Posterior cingulate gyrus (tissue), 11 donors: ENCODE measurements at places on chromosomes 11 and 22.

- peak; percentile 85 for DNase-seq
Measured at GRCh38 chr22:41682033-41682807, 6.4 kb downstream of the SNU13 start.

DNA sequence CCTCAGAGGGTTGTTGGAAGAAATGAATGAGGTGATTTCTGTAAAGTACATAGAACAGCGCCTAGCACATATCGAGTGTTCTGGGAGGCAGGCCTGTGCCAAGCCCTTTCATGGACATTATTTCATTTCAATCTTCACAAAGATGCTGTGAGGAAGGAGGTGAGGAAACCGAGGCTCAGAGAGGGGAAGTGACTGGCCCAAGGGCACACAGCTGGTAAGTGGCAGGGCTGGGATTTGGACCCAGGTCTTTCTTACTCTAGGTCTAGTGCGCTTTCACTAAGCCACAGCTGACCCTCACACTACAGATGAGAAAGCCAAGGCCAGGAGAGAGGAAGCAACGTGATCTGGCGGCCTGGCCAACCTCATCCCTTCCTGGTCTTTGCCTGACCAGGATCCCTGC lies 2.0 kb downstream of the PELI3 start:
- no peak for DNase-seq

DNA sequence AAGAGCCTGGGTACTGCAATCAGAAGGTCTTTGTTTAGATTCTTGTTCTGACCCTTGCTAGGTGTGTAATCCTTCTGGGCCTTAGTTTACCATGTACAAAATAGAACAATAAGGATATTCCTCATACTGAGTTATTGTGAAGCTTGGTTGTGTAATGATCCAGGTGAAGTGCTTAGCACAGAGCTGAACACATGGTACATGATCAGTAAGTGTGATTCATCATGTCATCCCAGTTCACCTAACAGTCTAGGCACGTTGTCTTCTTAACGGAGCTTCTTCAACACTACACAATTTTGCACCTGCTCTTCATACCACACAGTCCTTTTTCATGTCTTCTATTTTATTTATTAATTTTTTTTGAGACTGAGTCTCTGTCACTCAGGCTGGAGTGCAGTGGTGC lies 234.3 kb upstream of the TENM4 start:
- DNase-seq = no peak

DNA sequence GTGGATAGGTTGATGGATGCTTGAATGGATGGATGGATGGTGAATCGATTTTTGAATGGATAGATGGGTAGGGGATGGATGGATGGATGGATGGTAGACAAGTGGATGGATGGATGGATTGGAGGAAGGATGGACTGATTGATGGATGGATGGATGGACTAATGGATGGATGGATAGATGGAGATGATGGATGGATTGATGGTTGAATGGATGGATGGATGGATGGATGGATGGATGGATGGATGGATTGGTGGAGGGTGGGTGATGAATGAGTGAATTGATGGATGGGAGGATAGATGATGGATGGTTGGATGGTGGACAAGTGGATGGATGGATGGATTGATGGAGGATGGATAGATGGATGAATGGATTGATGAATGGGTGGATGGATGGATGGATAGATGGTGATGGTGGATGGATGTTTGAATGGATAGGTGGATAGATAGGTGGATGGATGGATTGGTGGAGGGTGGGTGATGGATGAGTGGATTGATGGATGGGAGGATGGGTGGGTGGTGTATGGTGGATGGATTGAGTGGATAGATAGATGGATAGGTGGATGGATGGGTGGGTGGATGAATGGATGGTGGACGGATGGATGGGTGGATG lies 1140.9 kb downstream of the BRD1 start:
- no peak for DNase-seq

DNA sequence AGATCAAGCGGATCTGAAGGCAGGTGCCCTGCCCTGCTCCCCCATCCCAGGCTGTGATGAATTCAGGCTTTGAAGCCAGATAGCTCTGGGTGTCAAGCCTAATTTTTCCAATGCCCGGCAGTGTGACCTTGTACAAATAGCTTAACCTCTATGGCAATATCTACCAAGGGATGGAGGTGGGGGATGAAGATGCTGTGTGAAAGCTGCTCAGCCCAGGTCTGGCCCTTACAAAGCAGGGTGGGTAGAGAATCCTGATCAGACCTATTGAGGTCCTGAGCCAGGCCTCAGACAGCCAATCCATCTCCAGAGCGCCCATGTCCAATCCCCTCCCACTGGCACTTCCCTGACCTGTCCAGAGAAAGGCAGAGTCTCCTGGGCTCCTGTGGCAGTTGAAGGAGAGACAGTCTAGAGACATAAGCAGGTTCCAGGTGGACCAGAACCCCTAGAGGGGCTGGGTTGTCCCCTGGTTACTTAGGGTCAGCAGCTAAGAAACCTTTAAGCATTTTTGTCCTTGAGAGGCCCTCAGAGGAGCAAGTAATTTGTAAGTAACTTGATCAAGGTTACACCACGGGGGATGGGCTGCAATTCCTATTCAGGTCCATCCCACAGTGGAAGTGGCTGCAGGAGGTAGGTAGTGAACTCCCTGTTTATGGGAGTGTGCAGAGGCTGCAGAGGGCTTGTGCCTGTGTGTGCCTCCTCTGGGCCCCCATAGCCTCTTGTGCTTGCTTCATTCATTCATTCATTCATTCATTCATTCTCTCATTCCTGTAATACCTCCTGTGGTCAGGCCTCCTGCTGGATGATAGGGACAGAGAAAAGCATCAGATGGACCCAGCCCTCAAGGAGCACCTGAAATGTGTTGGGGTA lies 10.4 kb downstream of the P2RY2 start:
- DNase-seq = no peak

GRCh38 chr11:121595717-121596161 lies 143.0 kb upstream of the SORL1-AS1 start:
- DNase-seq = no peak

- no peak for DNase-seq
Measured at GRCh38 chr22:24137595-24137994, 43.7 kb upstream of the SUSD2 start.

DNA sequence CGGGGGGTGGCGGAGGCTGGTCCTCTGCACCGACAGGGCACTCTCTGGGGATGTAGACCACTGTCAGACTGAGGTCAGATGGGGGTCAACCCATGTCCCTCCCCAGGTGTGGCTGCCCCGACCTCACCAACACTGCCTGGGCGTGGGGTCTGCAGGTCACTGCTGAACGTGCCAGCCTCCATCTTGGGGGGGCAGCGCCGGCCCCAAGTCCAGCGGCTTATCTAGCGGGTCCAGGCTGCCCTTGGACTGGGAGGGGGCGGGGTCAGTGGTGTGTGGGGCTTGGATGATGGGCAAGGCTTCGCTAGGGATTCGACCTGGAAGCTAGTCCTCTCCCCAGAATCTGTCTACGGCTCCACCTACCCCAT lies 178.2 kb downstream of the IGLL1 start:
- no peak for DNase-seq

DNA sequence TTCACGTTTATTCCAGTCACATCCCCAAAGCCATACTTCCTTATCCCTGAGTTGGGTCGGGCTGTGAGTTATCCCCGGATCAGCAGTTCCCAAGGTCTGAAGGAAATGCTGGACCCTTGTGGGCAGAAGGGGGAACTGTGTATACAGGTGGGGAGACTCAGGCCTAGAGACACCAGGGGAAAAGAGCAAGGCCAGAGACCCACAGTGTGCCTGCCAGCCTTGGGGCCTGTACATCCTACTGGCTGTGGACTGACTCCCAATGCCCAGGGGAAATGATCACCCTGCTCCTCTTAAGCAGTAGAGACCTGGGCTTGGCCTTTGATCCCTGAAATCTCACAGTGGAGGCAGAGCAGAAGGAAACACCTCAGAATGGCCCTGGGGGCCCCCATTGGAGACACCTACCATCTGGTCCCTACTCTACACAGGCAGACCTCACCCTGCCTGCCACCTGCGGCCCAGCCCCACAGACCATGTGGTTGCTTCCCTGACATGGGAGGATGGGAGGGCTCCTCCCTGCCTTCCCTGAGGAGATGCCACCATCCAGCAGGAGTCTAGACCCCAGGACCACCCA lies 1.3 kb downstream of the SELENOM start:
- DNase-seq = no peak

DNA sequence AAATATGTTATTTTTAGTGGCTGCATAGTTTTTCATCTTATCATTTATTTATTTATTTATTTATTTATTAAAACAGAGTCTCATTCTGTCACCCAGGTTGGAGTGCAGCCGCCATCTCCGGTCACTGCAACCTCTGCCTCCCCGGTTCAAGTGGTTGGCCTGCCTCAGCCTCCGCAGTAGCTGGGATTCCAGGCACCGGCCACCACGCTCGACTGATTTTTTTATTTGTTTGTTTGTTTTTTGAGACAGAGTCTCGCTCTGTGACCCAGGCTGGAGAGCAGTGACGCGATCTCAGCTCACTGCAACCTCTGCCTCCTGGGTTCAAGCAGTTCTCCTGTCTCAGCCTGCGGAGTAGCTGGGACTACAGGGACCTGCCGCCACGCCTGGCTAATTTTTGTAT lies 262.9 kb upstream of the DDI1 start:
- peak; percentile 67 for DNase-seq

GRCh38 chr11:17802491-17802890 lies 67.9 kb downstream of the KCNC1 start:
- peak; percentile 45 for DNase-seq

DNA sequence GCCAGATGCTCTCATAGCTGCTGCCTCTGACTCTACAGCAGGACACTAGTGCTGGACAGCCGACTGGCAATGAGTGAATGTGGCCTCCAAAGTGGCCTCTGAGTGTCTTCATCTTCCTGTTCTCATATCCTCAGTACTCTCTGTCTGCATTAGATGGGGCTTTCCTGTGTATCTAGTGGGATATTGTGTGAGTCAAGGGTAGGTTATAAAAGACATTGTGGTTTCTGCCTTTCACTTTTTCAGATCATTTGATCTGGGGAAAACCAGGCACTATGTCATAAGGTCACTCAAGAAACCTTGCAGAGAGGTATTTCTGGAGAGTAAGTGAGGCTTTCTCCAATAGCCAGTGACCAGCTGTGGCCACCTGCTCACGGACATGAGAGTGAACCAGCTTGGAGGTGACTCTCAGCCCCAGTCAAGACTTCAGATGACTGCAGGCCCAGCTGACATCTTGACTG lies 333.6 kb upstream of the NCAM1 start:
- no peak for DNase-seq

- no peak for DNase-seq
Measured at GRCh38 chr11:95897731-95898130, 26.2 kb downstream of the MTMR2 start.

- peak; percentile 88 for DNase-seq
Measured at GRCh38 chr11:134412203-134413042, at the start of gene B3GAT1. TSS of gene B3GAT1 (minus strand) at chr11:134412242. CDS start at chr11:134387659, 24,583 bp downstream.

DNA sequence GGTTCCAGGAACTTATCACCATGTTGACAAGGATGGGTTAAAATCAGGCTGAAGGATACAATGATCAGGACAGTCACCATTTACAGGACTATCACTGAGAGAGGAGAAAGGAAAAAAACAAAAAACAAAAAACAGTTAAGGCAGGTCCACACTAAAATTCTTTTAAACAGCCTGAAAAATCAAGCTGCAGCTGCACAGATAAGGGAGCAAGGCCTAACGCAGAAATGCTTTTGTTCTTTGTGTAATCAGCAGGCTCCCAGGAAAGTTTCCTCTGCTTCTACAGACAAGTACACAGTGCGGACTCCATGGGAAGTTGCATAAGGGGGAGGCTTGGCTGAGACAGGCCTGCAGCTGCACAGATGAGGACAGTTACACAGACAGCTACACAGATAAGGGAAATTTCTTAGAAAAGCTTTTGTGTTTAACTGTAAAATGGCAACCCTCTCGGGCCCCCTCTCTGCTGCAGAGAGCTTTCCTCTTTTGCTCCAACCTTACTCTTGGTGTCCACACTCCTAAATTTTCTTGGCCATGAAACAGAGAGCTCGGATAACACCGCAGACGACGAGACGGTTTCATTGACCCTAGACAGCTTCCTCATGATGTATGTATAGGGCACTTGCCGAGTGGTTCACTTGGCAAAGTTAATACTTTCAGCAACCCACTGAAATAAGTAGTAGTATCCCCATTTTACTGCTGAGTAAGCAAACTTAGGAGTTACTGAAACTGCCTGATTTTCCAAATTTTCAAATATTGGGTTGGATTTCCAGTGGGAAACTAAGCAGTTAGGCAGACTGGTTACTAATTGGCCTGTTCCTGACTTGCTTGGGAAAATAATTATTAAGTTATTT lies 45.5 kb downstream of the PIWIL3 start:
- DNase-seq = peak; percentile 26

DNA sequence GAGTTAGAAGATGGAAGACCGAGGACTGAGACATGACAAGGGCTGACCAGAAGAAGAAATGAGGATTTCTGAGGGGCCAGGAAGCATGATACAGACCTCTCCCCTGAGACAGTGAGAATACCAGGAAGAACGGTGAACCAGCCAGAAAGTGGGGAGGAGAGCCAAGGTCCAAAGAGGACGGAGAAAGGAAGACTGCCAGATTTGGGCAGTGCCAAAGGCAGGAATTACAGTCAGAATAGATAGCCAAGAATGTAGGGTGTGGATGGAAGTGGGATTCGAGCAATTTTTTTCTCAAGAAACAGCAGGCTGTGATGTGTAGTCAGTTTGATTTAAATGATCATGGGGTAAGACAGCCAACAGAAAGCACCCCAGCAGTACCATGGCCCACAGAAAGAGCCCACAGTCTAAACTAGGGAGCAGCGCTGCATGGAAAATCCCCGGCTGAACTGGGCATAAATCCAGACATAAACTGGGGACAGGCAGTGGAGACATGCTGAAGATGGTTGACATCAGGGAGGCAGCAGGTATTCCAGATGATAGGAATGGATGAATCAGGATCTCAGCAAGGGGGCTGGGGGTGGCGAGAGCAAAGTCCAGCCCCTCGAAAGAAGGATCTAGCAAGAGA lies 67.3 kb upstream of the BARX2 start:
- DNase-seq = no peak

- DNase-seq = no peak
Measured at GRCh38 chr11:77214557-77214956, 86.5 kb downstream of the MYO7A start.

DNA sequence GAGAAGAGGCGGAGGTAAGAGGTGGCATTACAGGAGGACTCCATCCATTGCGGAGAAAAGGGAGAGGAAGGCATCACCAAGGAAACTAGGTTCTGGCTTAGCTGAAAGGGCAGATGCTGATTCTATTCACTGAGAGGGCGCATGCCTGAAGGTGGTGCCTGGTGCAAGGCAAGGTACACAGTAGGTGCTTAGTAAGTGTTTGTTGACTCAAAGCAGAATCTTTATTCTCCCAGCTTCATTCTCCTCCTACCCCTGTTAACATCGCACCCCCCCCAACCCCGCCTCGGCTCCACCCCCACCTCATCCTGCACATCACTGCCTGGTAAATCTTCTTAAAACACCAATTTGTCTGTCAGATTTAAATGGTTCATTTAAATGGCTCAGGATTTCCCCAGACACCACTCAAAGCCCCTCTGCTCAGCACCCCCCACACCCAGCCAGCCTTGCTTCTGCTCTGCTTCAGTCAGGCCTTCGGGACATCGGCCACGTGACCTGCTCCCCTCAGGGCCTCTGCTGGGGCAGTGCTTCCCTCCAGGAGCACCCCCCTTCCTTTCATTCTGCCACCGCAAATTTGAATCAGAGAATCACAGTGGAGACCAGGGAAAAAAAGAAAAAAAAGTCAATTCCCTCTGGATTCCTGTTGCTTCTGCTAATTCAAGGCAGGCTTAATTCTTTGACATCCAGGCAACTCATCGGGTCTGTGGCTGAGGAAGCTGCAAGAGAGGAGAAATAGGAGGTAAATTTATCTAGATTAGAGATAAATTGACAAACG lies 17.8 kb upstream of the RCN1 start:
- no peak for DNase-seq

- peak; percentile 45 for DNase-seq
Measured at GRCh38 chr22:43867839-43868635, 5.7 kb upstream of the SULT4A1 start.
